ENCODE measurements at places on chromosomes 4 and X. TPM values are rescaled to one million over a fixed set of nuclear protein-coding genes. Genes with fewer than 3 reads are reported as not detected.

- DNase-seq = no peak
Measured at GRCh38 chrX:130786030-130786429, 117.0 kb downstream of the ENOX2 start.

DNA sequence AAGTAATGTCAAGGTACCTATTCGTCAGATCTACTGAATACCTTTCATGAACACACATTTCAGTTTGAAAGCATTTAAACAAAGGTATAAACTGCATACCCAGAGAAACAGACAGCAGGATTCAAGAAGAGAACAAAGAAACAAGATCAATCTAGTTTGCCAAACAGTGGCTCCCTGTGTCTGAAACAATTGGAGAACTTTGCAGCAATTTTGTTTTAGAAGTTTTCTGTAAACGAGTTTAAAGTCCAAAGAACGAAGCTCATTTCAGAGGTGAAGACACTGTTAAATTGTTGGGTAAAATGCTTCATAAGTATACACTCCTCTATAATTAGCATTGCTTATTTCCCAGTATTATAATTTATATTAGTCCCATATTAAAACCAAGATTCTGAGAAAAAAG, 21.4 kb upstream of the NSUN7 start:
- no peak for DNase-seq

- DNase-seq = no peak
Measured at GRCh38 chr4:153757407-153757806, 2.4 kb downstream of the RNF175 start.

GRCh38 chr4:185479507-185479971, 8.0 kb upstream of the CCDC110 start:
- DNase-seq = no peak

DNA sequence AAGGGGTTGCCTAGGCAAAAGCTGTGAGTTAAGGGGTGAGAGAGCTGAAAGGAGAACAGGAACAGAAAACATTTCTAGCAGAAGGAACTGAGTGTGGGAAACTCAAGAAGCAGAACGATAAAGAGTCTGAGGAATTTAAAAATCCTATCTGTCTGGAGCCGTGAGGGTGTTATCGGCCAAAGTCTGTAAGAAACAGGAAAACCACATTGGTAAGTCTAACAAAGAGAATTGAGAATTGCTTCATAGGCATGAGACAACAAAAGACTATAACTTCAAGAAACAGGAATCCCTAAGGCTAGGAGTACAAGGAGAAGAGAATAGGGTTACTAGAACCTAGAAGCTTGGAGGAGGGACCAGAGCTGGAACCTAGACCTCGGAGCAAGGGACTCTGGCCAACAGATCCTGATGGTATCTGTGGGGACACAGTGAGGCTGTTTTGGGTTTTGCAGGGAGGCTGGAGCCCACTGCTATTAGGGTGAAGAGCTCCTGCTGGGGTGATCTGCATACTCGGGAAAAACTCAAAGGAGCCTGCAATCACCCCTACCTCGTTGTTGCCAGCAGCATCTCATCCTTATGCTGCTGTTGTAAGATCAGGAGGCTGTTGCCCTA, 175.6 kb downstream of the FBXO8 start:
- no peak for DNase-seq

DNA sequence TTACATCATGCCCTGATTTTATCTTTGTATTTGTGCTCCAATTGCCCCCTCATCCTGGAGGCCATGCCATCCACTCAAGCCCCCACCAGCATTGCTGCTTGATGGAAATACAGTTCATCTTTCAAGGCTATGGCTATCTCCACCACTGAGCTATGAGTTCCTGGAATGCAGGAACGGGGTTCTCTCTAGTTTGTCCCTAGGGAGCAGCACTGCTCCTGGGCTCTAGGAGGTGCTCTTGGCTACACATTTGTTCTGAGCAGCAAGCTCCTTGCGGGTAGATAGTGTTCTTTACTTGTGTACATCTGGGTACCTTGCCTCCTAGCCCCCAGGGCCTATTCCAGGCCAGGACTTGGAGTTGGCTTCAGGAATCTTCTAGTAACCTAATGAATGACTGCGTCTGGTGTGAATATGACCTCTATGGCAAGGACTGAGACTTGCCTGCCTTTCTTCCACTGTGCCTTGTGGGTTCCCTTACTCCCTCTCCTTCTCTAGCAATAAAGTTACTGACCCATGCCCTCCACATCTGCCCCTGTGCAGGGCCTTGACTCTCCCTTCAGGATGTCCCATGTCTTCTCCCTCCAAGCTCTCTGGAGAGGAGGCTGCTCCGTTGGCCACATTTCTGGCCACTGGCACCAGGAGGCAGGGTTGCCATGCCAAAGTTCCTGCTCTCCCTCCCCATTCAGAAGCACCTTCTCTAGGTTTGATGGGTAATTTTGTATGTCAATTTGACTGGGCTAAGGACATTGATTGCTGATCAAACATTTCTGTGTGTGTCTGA, 7.6 kb downstream of the CITED1 start:
- DNase-seq = no peak

GRCh38 chr4:179182741-179183140, 1740.5 kb upstream of the AGA start:
- no peak for DNase-seq

DNA sequence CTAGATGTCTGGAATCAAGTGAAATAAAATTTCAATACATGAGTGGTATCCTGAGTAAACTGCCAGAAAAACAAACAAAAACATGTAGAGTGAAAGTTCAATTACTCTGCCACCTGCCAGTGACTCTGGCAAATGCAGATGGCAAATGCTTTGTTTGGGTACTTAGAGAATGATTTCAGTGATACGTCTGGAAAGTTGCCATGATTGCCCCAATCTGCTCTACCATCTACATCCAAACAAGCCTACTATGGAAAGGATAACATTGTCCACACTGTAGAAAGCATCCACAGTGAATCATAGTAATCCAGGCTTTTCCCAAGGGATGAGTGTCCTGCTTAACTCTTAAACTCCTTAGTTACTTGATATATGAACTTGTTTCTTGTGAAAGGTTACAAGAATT, 3.4 kb downstream of the SPATA4 start:
- no peak for DNase-seq

DNA sequence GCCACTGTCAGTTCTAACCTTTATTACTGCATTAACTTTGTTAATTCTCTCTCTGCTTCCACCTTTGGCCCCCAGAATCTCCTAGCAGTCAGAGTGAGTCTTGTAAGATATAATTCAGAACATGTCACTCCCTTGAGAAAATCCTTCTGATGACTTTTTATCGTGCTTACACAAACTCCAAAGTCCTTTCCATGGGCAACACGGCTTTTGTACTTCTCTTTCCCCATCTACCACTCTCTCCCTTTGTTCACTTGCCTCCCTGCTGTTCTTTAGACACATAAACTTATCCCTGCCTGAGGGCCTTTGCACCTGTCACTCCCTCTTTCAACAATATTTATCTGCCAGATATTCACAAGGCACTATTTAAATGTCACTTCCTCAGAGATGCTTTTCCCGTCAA, 64.8 kb downstream of the MAOB start:
- DNase-seq = no peak

HMX1 gene
- not detected for total RNA-seq

DNA sequence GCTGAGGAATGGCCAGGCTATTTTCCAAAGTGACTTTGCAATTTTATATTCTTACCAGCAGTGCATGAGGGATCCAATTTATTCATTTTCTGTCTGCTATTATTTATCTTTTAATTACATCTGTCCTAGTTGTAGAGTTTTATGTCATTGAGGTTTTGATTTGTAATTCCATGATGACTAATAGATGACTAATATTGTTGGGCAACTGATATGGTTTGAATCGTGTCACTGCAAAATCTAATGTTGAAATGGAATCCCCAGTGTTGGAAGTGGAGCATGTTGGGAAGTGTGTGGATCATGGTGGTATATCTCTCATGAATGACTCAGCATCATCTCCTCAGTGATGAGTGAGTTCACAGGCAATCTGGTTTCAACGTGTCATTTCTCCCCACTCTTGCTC, 201.5 kb downstream of the TBX22 start:
- DNase-seq = no peak

INTS6L gene
- 8.2 TPM for total RNA-seq

DNA sequence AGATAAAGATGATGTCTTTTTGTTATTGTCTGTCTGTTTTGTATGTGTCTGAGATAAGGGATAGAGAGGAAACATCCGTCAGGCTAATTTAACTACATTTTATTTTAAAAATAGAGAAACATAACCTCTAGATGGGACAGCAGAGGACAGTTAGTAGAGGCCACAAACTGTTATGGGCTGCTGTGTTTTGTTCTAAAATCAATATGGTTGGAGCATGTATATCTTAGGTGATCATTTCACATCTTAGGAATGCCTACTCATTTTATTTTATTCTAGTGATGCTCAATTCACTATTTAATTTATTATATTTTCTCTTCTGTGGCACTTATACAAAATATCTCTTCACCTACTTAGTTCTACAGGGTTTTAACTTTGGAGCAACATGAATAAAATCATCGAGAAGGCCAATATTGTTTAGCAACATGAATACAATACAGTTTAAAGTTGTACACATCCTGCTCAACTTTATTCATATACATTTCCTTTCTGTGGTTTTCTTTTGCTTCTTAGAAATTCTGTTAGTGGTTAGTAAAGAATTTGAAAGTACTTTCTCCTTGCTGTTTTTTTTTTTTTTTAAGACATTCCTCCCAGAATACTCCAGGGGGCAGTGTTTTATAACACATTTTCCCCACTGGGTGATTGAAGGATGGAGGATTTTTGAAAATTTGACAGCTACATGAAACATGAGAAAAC, 392.9 kb downstream of the UNC5C start:
- no peak for DNase-seq

DNA sequence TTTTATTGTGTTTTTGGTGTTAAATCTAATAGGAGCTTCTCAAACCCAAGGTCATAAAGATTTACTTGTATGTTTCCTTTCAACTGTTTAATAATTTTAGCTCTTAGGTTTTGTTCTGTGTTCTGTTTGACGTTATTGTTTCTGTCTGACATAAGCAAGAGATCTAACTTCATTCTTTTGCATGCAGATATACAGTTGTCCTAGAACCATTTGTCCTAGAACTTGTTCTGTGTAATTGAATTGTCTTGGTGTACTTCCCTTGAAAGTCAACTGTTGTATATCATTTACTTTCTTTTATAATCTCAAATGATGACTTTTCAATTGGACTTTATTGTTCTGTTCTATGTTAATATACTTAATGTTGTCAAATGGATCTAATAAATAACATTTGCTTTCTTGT, 977.1 kb downstream of the FAT4 start:
- no peak for DNase-seq

DDIT4L gene
- 0.08 TPM for total RNA-seq

LRCH2 gene
- total RNA-seq = 0.42 TPM

- no peak for DNase-seq
Measured at GRCh38 chr4:37661772-37662171, 24.4 kb downstream of the RELL1 start.

GRCh38 chr4:86366920-86367319, 7.1 kb upstream of the MAPK10 start:
- DNase-seq = no peak
